Fibroblast of skin of left quadriceps (primary cell): ENCODE measurements at places on chromosomes 4 and X.
A peak's percentile ranks its signal among the peaks of the same experiment; 100 is the strongest.

GRCh38 chr4:147765121-147765529 is 33.2 kb downstream of the ARHGAP10 start:
- DNase-seq, result no peak

GRCh38 chrX:55161581-55161980 is 58.6 kb upstream of the PAGE5 start:
- no peak for DNase-seq

GRCh38 chr4:3675251-3676115 is 90.7 kb upstream of the ADRA2C start:
- DNase-seq, result no peak

GRCh38 chr4:53654300-53654758 is 63.0 kb upstream of the LNX1 start:
- no peak for DNase-seq

- DNase-seq, result no peak
Measured at GRCh38 chr4:57073559-57073958, 36.6 kb downstream of the IGFBP7 start.

GRCh38 chr4:41217374-41217773 is 3.0 kb upstream of the APBB2 start:
- DNase-seq, result no peak

DNA sequence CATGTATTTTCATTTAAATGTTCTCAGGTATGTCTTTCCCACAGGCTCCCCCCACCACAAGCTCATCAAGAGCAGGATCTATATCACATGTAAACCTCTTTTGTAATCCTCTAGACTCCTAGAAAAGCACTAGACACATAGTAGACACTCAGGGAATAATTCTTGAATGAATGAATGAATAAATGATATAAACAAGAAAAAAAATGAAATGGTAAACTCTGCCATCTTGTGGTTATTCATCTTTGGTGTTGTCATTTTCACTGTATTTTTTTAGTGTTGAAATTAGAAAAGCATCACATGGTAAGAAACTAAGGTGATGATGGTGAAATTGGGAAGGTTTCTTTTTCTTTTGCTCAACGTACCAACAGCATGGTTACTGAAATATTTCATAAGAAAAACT is 34.2 kb upstream of the C1GALT1C1 start:
- no peak for DNase-seq

DNA sequence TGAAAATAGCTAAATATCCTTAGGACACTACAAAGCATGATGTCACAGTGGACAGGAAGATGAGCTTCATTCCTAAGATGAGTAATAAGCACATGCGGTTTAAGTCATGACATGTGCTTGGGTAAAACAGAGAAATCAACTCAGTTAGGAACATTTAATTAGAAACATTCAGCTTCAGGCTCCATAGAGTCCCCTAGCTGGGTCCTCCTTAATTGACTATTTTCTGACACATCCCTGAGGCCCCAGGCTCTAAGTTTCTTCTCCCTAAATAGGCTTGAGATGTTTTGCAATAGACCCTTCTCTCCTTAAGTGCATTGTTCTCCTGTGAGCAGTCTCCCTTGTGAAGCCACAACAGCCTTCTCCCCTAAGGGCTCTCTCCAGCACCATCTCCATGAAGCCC is 70.4 kb upstream of the ANXA3 start:
- peak; percentile 93 for DNase-seq

GRCh38 chrX:67636532-67636931 is 92.7 kb downstream of the AR start:
- no peak for DNase-seq

- DNase-seq, result no peak
Measured at GRCh38 chr4:7422898-7423180, 11.9 kb downstream of the PSAPL1 start.

DNA sequence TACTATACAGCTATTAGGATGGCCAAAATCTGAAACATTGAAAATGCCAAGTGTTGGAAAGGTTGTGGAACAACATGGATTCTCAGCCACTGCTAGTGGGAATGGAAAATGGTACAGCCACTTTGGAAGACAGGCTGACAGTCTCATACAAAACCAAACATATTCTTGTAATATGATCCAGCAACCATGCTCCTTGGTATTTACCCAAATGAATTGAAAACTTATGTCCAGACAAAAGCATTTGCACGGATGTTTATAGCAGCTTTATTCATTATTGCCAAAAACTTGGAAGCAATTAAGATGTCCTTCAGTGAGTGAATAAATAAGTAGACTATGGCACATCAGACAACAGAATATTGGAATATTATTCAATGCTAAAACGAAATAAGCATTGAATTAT is 105.8 kb upstream of the DCLK2 start:
- peak; percentile 41 for DNase-seq

DNA sequence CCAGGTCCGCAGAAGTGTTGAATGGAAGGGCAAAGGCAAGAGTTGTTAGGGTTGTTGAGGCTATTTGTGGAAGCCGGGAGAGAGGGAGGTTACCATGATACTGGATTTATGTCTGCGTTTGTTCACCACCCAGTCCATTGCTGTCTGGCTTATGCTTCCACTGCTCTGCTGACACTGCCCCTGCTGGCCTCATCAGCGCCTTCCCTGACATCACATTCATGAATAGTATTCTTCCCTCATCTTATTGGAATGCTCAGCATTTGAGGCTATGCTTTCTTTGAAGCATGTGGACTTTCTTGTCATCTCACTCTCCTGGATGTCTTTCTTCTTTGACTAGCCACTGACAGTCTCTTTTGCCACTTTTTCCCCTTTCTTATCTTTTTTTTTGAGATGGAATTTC is 10.3 kb downstream of the GNL3L start:
- peak; percentile 11 for DNase-seq

- no peak for DNase-seq
Measured at GRCh38 chr4:12761694-12762093, 722.4 kb downstream of the RAB28 start.

GRCh38 chr4:10275696-10276095 is 159.1 kb upstream of the WDR1 start:
- DNase-seq, result no peak

GRCh38 chr4:118367872-118368271 is 15.1 kb upstream of the PRSS12 start:
- no peak for DNase-seq

DNA sequence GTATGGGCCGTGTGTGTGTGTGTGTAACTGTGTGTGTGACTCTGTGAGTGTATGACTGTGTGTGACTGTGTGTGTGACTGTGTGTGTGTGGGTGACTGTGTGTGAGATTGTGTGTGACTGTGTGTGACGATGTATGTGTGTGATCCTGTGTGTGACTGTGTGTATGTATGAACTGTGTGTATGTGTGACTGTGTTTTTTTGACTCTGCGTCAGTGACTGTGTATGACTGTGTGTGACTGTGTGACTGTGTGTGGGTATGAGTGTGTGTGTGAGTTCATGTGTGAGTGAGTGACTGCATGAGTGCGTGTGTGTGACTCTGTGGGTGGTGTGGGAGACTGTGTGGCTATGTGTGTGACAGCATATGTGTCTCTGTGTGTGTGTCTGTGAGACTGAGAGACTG is 81.8 kb downstream of the ZNF718 start:
- DNase-seq, result no peak

DNA sequence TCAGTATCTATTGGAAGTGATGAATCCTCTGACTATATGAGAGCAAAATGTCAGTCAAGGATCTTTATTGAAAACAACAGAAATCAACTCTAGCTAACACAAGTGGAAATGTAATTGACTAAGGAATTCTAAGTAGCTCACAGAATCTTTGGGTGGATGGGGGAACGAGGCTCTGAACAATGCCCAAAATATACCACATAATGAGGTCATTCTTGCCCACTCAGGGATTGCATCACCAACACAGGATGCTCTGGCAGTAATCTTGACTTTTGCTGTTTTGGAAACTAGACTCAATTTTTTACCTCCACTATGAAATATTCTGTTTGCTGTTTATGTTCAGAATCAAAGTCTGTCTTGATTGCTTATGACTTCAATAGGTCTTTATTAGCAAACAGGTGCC is 127.4 kb upstream of the UNC5C start:
- no peak for DNase-seq

DNA sequence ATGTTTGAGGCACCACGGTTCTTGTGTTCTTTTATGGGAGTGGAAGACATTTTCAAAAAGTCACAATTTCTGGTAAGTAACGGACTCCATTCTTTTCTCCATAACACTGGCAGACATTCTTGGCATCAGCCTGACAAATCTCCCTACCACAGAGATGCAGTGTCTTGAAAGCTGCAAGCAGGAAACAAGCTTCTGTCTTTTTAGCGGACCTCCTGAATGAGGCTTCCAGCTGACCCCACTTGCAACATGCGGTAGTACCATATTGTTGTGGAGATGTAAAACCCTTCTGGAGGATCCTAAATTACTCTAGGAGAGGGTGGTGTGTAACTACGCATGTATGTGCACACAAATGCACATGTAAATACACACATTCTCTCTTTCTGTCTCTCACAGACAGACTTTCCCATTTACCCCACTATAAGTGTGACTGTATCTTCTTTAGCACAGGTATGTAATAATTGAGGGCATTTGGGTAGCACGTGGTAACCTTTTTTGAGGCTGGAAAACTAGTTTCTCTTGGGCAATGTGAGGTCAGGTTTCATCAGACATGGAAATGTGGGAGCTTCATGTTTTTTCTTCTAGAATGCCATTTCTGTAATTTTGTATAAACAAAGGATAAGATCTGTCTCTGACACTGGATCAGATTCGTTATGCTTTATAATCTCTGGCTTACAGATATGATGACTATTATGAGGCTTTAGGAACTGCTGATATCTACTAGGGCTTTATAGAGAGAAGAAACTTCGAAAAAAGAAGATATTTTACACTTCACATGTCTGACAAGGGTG is 130.1 kb downstream of the MGST2 start:
- DNase-seq, result no peak
